ENCODE measurements at places on chromosomes 1 and 21.

- no peak for DNase-seq
Observed at GRCh38 chr1:114559356-114559755, 22.1 kb downstream of the BCAS2 start.

DNA sequence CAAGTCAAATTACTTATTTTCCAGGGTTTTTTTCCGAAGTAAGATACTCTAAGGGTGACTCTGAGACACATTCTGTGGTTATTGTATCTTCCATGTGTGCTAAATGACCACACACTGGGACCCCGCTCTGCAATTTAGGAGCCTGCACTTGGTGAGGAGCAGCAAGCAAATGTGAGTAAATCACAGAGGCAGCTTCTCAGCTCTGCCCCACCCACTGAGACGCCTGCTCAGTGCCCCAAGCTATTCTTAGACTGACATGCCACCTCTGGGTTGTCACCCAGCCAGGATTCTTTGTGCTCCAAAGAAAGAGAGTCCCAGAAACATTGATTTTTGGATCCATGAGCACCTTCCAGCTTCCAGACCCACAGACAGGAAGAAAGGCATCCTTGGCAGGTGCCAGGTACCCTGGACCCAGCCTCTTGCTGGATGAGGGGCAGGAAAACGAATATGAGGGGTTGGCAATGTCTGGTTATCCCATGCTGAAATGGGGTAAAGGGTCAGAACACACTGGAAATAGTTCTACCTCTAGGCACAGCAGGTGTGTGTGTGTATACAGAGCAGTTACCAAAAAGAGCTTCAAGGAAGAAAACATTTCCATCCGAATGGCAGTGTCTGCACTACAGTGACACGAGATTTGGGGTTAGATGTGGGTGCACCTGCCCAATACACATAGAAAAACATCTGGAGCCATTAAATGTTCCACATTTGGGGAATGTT lies 41.2 kb downstream of the TNR start:
- DNase-seq: no peak

DNA sequence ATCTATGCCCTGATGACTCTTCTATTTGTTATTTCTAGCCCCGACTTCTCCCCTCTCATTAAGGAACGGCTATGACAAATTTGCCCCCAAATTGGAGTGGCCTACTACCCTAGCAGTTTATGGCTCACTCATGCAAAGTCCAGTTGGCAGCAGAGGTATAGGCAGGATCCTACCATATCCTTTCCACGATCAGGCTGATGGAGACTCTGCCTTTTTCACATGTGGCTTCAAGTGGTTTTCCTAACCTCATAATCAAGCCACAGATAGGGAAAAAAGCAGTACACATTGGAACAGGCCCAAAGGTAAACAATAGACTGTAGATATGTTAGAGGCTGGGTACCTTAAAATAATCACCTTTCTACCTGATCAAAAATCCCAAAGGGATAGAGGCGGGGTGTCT lies 292.5 kb downstream of the NCAM2 start:
- no peak for DNase-seq

- no peak for DNase-seq
Observed at GRCh38 chr1:78210175-78210574, 164.4 kb downstream of the GIPC2 start.

GRCh38 chr1:83583351-83584014 lies 415.4 kb downstream of the TTLL7 start:
- peak; percentile 7 for DNase-seq

- DNase-seq: no peak
Observed at GRCh38 chr1:167710836-167711235, 10.9 kb upstream of the MPZL1 start.

- peak; percentile 19 for DNase-seq
Observed at GRCh38 chr1:34863501-34863900, 4.0 kb upstream of the SMIM12 start.

GRCh38 chr21:46229133-46229922 lies 754 bp upstream of the LSS start:
- no peak for DNase-seq

GRCh38 chr1:55124470-55124869 lies 85.1 kb downstream of the PCSK9 start:
- DNase-seq: no peak

- DNase-seq: no peak
Observed at GRCh38 chr1:216604771-216605170, 118.5 kb downstream of the ESRRG start.

DNA sequence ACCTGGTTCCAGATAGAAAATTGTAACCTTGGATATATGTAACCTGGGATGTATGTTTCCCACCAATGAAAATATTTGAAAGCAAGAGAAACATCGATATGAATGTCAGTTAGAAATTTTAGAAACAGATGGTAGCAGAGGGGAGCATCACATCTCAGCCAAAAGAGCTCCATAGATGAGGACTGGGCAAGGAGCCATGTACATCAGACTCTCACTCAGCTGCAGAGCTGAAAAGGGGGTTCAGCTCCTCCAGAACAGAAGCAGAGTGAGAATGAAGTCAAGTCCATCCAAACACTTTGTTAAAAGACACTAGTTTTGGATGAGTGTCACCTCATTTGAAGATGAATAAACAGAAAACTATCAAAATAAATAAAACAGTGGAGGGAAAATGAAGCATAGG lies 202.4 kb downstream of the HMCN1 start:
- DNase-seq: no peak
